Activated naive CD8-positive, alpha-beta T cell treated with anti-CD3 and anti-CD28 coated beads, Interleukin-2, amount 50 U/mL, for 24 hours (primary cell): ENCODE measurements at places on chromosomes 6 and 20.

DNA sequence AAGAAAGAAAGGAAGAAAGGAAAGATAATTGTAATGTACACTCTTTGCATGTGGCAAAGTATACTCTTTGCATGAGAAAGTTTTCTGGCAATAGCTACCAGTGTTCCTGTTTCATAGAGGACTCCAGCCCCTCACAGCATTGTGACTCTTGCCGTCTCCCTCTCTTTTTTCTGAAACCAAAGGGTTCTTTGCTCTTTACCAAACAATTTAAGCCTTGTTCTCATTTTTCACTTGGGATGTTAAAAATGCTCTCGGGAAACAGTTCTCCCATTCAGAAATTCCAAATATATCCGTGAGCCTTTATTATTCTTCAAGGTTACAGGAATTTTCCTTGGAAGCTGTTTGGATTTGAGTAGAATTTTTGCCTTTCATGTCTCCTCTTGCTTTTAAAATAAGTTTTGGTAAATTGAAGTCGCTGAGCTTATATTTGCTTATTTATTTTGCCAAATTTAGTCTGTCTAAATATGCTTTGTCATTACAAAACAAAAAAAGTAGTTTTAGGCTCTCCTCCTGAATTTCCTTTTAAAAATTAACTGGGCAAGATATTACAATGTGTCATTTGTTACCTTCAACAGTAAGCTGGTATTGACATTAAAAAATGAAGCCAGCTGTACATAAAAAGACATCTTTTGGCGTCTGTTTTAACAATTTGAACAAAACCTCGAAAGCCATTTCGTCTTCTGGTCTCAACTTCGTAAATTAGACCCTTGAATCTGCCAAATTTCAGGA is 103.8 kb upstream of the ARMC2 start:
- DNase-seq = no peak

DNA sequence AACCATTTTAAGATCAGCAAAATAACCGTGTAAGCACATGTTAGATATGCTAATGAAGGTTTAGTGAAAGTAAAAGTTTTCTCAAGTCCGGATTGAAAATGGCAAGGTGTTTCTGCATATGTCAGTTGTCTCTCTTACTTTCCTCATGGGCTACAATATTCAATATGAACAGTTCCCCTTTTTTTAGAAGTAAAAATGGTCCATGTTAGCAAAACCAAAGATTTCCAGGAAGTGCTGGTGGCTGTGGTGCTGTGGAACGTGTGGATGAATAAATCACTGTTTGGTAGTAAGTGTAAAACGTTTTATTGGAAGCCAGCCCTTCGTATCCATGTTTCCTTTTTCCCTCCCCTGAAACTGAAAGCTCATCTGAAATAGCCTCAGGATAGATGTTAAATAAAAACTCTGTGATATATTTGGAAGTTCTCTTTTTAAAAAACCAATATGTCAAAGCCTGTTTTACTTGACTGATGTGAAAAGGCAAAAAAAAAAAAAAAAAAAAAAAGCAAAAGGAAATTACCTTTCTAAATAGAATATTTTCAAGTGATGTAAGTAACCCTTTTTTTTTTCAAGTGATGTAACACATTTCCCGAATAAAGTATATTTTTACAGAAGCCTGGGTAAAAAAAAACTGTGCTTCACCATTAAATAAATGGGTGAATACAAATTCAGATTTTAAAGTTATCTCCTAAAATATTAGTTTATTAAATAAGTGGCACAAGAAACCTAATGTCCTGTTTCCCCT is 41.9 kb downstream of the PLEKHG1 start:
- DNase-seq = no peak

GRCh38 chr6:134299236-134299635 is 18.7 kb downstream of the SGK1 start:
- no peak for DNase-seq

DNA sequence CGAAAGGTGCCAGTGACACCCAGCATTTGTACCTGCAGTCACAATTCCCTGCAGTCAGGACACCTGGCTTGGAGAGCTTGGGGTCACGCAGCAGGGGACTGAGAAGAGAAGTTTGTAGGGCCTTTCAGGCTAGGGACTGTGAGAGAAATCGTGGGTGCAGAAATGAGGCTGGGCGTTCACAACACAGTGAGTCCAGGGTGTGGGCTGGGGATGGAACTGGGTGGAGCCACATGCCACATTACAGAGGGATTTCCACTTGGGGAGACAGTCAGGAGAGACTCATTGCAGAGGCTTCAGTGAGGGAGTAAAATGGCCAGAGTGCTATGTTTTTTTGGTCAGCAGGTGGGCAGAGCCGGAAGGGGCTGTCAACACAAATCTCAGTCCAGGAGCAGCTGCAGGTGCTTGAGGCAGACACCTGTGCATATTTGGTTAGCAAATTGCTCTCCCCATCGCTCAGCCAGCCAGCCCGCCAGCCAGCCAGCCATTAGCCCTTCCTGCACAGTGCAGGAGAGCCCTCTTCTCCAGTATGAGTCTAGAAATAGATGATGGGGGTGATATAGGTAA is 7.4 kb downstream of the ITPR3 start:
- no peak for DNase-seq

DNA sequence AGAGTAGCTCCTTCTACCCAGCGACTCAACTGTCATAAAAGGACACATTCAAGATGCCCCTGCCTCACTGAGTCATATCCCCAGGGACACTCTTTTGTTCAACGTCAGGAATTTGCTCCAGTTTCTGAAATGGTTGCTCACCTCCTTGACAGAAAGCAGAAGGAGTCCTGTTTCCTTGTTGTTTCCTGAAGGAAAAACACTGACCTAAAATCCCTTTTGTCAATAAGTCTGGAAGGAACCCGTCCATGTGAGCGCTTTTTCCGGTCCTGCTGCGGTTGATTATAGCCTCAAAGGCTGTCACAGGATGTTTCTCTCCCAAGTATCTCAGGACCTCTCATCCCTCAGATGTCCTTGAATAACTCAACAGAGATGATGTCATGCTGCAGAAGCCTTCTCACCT is 113.6 kb upstream of the PLEKHG1 start:
- no peak for DNase-seq

DNA sequence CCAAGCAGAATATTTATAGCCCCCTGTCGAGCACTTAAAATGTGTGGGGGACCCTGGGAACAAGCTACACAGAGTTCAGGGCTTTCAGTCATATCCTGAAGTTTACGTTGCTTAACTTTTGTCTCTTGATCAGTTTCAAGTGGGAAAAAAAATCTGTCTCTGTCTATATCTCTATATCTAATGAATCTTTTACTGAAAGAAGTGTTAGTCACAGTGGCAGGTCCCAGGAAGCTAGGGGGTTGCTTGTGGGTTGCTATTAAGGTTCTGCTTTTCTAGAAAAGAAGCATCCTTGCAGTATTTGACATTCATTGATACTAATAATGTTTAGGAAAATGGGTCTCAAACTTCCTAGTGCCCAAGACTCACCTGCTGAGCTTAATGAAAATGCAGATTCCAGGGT is 76.7 kb upstream of the CLDN20 start:
- no peak for DNase-seq

GRCh38 chr6:38319256-38320212 is 320.2 kb downstream of the BTBD9 start:
- no peak for DNase-seq

GRCh38 chr6:28900577-28901256 is 23.1 kb downstream of the TRIM27 start:
- DNase-seq = no peak

GRCh38 chr6:111631903-111632460 is 26.3 kb upstream of the TRAF3IP2 start:
- DNase-seq = no peak

DNA sequence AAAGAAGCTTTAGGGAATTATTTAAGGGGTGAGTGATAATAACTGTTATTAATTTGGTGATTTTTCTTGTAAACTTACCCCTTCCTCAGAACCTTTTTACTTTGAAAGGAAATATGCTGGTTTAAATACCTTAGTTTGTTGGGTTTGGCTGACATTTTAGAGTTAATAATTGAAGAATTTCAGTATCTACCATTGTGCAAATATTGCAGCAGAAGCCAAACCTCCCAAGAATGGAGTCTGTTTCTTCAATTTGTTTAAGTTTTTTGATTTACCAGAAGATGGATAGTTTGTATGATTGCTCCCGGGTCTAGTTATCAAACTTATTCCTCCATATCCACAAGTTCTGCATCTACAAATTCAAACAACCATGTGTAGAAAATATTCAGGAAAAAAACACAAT is 77.1 kb downstream of the ATRN start:
- no peak for DNase-seq

GRCh38 chr20:19816386-19816785 is 58.3 kb downstream of the RIN2 start:
- no peak for DNase-seq

- DNase-seq = no peak
Measured at GRCh38 chr6:149995971-149996370, 29.4 kb downstream of the RAET1L start.

DNA sequence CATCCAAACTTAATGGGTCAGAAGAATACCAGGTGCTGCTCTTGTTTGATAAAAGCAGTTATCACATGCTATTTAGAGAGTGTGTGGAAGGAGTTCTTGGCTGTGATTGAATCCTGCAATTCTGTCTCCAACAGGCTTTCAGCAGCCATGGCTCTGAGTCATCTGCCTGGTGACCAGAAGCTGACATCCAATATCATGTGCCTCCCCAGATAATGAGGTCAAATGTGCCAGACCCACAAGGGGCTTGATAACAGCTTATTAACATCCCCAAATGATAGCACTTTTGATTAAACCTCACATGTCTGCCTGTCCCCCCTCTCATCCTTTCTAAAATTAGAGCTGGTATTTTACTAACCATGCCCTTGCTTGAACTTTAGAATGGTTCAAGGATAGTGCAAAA is 175.7 kb upstream of the PLN start:
- no peak for DNase-seq

DNA sequence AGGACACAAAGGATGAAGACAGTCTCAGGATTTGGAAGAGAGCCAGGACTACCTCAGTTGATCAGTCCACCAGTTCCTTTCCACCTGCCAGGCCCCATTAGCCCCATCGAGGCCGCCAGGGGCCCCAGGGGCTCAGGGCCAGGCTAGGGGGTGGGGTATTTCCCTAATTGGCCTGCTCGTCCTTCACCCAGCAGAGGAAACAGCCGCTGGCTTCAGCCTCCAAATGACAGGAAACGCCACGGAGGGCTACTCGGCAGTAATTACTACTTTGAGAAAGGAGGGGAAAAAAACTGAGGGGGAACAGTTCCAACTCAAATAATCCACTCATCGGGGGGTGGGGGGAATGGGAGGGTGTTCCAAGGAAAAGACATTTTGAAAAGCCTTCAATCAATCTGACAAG is 42.7 kb downstream of the MAFB start:
- no peak for DNase-seq

- DNase-seq = no peak
Measured at GRCh38 chr6:118815495-118815894, 78.5 kb upstream of the ASF1A start.
